ENCODE measurements at places on chromosomes 13 and 19.

GRCh38 chr19:29872224-29872731, 60.5 kb downstream of the CCNE1 start:
- DNase-seq = peak; percentile 46

DNA sequence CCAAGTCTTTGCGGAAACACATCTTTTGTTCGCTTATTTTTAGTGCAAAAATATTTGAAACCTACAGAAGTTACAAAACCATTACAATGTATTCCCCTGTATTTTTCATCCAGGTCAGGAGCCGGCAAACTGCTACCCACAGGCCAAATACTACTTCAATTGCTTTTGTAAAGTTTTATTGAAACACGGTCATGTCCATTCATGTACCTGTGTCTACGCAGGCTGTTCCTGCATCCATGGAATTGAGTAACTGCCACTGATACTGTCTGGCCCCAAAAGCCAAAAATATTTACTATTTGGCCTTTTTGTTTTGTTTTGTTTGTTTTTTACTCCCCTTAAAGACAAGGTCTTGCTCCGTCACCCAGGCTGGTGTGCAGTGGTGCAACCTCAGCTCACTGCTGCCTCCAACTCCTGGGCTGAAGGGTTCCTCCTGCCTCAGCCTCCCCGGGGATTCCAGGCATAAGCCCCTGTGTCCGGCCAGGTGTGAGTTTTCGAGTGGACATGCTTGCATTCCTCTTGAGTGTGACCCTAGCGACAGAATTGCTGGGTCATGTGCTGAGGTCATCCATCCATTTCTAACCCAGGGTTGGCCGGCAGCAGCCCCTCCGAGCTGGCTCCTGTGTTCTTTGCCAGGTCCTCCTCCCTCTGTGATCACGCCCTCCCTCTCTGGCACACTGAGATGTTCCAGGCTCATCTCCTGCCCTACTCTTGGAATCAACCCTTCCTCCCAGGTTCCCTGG, 10.9 kb upstream of the S1PR4 start:
- no peak for DNase-seq

GRCh38 chr13:64688893-64689677, 2541.1 kb downstream of the PCDH9 start:
- DNase-seq = no peak

GRCh38 chr19:2213799-2214198, 22.3 kb downstream of the PLEKHJ1 start:
- DNase-seq = no peak

DNA sequence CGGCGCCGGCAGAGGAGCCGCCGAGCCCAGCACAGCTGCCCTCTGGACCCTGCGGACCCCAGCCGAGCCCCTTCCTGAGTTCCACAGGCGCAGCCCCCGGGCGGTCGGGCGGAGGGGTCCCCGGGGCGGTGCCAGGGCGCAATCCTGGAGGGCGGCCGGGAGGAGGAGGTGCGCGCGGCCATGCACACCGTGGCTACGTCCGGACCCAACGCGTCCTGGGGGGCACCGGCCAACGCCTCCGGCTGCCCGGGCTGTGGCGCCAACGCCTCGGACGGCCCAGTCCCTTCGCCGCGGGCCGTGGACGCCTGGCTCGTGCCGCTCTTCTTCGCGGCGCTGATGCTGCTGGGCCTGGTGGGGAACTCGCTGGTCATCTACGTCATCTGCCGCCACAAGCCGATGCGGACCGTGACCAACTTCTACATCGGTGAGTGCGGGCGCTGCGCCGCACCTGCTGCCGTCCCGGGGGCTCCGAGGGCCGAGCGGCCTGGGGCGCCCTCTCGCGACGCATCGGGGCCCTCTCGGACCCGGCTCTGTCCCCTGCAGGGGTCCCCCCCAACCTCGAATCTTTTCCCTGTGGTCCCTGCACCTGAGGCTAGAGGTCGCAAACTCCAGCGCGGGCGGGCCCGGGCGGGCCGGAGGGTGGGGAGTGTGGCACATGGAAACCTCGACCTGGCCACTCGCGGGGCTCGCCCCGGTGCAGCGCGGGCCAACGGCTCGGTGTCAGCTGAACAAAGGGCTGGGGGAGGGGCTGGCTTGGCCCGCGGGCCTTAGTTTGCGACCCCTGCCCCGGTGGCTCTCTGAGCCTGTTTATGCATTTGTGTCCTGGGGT, at the start of gene KISS1R:
Gene KISS1R (plus strand): TSS at position 11 of the 829 bp plus-strand sequence. CDS start 170 bp downstream, at position 181.
- peak; percentile 48 for DNase-seq

DNA sequence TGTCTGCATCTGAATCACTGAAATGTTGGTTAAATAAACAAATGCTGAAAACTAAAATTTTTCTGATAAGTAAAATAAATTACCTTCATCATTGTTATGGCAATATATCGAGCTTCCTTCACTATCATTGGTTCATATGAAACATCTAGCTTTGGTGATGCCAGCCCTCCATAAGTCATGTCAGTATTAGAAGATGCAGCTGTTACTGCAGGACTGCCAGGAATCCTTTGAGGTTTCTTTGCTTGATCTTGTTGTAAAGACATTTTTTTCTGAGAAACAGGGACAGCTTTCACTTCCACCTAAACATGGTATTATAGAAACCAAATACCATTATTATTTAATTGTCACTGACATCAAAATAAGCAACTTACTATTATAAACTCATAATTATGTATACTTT, 123.7 kb upstream of the FBXL3 start:
- DNase-seq = no peak

- no peak for DNase-seq
Measured at GRCh38 chr13:111954661-111955411, 112.1 kb upstream of the SOX1 start.

DNA sequence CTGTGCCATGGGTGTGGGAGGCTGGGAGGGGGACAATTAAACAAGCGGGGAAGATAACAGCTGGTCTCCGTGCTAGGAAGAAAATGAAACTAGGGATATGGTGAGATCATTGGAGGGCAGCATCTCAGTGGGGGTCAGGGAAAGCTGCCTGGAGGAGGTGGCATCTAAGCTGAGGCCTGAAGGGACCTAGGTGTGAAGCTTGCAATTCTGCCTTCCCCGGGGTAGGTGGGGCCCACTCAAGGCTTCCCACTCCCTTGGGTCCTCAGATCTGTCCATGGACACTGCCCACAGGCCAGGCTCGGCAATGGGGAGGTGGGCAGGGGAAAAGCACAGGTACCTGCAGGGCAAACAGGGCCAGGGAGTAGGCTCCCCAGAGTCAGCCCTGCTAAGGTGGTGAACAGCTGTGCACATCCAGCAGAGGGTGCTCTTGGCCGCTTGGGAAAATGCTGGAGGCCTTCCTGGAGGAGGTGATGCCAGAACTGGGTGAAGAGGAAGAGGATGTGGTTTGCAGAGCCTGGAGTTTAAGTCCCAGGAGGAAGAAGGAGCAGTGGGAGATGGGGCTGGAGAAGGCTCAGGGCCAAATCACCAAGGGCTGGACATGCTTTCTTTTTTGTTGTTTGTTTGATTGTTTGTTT, 25.7 kb upstream of the CCNE1 start:
- DNase-seq = peak; percentile 45

- no peak for DNase-seq
Measured at GRCh38 chr19:1427221-1427920, 10.8 kb upstream of the RPS15 start.

- no peak for DNase-seq
Measured at GRCh38 chr19:31258211-31259052, 90.8 kb downstream of the TSHZ3 start.

DNA sequence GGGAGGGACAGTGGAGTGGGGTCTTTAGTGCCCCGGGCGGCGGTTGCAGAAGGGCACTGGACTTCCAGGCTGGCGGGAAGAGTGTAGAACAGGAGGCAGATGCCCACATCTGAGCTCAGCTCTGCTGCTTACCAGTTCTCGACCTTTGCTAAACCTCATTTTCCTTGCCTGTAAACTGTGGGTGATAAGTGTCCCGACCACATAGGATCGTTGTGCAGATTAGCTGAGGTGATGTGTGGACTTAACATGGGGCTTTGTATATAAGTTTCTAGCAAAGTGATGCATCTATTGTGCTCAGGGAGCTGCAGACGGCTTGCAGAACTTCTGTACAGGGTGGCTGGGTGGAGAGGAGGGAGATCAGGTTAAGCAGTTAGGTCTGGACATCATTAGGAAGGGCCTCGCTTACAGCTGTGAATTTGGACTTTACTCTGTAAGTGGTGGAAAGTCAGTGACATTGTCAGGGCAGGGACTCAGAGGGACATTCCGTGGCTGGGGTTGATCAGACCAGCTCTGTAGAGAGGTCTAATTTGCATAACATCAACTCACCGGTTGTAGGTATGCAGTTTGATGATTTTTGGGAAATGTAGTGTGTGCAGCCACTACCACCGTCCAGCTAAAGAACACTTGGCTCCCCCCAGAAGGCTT, 70.0 kb downstream of the SPATA13 start:
- DNase-seq = no peak

GRCh38 chr13:40631605-40632004, 34.8 kb downstream of the FOXO1 start:
- no peak for DNase-seq

- DNase-seq = no peak
Measured at GRCh38 chr13:73287831-73288230, 229.0 kb downstream of the KLF5 start.

DNA sequence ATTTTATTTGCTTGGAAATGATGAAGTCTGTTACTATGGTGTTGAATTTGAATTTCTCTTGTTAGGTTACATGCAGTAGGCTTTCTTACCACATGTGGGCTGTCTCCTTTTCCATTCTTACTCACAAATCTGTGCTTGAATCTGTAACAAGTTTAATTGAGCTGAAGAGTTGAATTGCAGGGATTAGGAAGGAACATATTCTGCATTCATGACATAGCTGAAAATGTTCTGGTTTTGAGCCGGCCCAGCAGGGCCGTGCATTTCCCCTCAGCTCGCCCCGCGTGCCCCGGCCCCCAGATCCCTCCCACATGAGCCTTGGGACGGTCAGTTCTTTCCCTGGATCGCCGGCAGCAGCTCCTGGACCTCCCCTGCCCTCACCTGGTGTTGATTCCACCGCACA, 28.1 kb downstream of the TFDP1 start:
- no peak for DNase-seq

DNA sequence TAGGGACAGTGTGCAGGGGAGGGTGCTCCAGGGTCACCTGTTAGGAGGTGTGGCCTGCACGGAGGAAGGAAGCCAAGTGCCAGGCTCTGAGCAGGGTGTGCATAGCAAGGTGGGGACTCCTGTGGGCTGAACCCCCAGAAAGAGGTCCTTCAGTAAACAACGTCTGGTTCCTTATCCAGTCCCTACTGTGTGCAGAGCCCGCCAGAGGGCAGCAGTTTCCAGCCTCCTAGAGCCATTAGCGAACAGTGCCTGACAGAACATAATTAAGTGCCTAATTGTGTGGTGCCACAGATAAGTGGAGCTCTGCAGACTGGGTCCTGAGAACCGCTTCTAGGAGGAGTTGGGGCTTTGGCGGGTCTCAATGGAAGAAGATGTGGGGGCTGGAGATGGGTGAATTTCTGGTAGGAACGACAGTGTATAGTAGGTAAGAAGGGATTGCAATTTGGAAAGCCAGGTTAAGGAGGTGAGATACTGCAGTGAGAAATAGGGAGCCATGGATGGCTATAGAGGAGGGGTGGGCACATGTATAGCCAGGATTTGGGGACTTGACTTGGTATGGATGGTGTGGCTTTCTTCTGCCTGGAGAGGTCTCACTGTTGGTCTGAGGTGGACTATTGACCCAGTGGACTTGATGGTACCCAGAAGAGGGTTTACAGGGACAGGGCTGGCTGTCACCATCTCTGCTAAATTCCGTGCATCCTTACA, 323.1 kb downstream of the ZNF536 start:
- DNase-seq = no peak

GRCh38 chr13:27168086-27168485, 3.5 kb downstream of the USP12 start:
- DNase-seq = no peak

DNA sequence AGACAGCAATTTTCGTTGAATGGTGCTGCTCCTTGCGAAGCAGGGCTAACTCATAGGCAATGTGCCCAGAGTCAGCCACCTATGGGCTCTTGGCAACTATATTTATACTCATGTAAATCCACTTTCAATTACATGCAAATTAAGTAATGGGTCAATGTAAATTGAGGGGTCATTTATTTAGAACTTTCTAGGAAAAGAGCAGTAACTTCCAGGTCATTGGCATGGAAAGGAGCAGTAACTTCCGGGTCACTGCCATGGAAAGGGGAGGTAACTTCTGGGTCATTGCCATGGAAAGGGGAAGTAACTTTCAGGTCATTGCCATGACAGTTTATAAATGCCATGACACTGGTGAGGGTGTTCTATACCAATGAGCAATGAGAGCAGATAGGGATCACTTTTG, 11.6 kb downstream of the KLK4 start:
- DNase-seq = no peak

DNA sequence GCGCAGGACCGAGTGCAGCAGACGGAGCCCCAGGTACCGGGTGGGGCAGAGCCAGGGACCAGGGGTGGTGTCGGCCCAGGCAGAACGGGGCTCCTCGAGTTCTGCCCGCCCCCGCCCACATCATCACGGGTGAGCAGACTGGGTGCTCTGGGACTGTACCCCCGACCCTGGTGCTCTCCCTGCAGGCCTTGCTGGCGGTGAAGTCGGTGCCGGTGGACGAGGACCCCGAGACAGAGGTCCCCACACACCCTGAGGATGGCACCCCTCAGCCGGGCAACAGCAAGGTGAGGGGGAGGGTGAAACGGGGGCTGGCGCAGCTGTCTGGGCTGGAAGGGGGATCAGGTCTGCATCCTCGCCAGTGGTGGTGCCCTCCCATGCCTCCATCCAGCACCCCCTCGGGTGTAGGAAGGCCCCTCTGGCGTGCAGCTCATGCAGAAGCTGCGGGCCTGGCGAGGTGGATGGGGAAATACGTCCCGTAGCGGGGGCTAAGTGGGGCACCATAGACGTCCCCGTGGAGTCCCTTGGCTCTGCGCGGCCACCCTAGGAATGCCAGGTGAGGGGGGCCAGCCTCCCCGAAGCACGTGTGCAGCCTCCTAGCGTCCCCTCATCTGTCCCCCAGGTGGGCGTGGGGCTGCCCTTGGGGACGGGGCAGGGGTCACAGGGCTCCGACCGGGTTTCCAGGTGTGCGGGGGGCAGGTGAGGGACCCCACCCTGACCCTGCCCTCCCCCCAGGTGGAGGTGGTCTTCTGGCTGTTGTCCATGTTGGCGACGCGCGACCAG, 6.4 kb downstream of the APC2 start:
- DNase-seq = no peak

- DNase-seq = peak; percentile 58
Measured at GRCh38 chr13:98576200-98576945, 534 bp downstream of the STK24 start.

DNA sequence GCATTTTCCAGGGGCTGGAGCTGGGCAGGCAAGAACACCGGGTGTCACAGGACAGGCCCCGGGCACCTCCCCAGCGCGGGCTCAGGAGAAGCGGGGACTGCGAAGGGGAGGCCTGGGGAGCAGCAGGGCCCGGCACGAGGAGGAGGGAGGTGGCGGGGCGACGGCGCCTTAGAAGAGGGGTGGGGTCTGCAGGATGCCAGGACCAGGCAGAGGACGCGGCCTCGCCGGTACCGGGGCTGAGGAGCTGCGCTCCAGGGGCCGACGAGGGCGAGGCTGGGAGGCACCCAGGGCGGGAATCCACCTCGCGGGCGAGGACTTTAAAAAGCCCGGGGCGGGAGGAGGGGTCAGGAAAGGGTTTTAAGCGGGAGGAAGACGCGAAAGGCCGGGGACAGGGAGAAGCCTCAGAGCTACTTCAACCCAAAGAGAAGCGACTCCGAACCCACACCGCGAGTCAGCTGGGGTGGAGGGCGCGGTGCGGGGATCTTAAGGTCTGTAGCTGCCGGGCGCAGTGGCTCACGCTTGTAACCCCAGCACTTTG, 665 bp downstream of the ZNF347 start:
- DNase-seq = peak; percentile 56
